ENCODE measurements at places on chromosomes 2 and 18.

DNA sequence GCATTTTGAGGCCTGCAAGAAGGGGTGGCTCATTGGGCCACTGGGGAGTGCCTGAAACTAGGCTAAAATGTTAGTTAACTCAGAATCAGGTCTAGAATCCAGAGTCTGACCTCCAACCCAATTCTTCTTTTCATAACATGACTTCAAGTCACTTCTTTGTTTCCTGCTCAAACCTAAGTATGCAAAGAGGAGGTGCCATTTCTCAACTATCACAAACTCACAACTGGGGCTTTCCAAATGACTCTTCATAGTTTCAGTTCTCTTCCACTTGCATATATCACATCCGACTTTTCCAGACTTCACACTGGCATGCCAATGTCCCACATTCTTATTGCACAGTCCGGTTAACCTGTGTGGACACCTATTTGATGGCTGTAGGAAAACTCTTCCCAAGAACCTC is 211.6 kb downstream of the TCF4 start:
- no peak for DNase-seq

DNA sequence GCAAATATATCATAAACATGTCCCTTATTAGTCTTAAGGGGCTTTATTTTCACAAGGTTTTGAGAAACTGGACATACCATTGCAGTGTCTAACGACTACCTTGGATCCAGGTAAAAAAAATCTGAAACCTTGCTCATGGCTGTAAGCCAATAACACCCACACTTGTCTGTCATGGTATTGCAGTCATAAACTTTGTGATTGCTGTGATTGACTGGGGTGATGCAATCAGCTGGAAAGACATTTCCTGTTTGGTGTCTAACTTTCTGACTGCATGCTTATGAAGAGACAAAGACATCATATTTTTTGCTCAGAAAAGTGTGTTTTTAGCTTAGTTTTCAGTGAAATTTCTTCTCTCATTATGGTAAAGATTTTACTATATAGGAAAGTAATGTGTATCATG is 635.0 kb downstream of the TSN start:
- DNase-seq: peak; percentile 64

- DNase-seq: peak; percentile 23
These were observed 1.1 kb upstream of the SPAST start for GRCh38 chr2:32061973-32062861.

DNA sequence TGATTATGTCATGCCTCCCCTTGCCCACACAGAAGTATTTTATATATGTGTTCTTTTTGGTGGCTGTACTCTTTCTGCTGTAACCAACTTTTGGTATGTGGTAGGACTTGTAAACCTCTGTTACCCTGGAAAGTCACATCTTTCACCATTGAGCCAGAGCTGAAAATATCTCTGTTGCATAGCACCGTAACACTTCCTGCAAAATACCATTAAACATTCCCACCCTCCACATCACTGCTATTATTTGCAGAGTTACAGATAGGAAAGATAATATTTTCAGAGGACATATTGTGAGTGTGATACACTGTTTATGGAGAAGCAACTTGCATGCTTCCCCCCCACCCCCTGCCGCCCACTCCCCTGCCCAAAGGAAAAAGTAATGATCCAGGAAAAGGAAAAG is 44.8 kb downstream of the CAB39 start:
- DNase-seq: no peak

- no peak for DNase-seq
These were observed 223.6 kb upstream of the GULP1 start for GRCh38 chr2:188068093-188068492.

GRCh38 chr2:223681125-223681524 is 79.0 kb upstream of the SCG2 start:
- peak; percentile 16 for DNase-seq

- DNase-seq: no peak
These were observed 17.0 kb upstream of the OTOF start for GRCh38 chr2:26494891-26495290.

GRCh38 chr18:71485611-71486010 is 1058.5 kb downstream of the CBLN2 start:
- DNase-seq: no peak

DNA sequence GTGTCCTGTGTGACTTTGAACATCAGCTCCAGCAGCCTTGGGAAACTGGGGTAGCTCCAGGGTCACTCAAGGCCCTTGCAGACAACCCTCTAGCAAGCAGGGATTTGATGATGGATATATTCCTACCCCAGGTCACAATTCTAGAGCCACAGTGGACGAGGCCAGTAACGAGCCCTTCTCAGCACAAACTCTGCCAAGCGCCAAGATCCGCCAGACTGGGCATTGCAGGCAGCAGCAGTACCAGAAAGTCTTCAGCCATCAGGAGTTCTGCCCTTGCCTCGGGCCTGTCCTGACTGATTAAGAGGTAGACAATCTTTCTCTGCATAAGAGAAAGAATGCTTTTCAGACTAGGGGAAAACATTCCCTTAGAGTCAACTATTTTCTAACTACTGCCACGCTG is 259.1 kb downstream of the FBXO15 start:
- DNase-seq: no peak

DNA sequence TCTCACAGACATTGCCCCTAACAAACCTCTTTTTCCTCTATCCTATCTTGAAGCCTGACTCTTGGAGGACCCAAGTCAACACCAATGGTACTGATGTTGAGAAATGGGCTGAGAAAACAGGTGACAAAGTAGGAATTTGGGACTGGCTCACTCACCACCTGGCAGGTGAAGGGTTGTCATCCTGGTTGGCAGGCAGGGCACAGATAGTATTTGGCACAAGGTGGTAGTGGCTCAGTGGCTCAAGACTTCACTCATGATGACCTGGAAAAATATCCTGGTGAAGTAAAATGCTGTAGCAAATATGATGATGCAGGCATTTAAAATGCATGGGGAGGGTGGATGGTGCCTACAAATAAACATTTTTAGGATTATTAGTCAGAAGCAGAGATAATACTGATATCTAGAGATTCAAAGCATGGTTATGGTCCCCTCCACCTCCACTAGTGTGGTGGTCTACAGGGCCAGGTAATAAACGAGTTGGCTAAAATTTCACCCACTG is 38.0 kb upstream of the GLS start:
- DNase-seq: no peak

- no peak for DNase-seq
These were observed 135.3 kb downstream of the INSIG2 start for GRCh38 chr2:118223511-118223991.

DNA sequence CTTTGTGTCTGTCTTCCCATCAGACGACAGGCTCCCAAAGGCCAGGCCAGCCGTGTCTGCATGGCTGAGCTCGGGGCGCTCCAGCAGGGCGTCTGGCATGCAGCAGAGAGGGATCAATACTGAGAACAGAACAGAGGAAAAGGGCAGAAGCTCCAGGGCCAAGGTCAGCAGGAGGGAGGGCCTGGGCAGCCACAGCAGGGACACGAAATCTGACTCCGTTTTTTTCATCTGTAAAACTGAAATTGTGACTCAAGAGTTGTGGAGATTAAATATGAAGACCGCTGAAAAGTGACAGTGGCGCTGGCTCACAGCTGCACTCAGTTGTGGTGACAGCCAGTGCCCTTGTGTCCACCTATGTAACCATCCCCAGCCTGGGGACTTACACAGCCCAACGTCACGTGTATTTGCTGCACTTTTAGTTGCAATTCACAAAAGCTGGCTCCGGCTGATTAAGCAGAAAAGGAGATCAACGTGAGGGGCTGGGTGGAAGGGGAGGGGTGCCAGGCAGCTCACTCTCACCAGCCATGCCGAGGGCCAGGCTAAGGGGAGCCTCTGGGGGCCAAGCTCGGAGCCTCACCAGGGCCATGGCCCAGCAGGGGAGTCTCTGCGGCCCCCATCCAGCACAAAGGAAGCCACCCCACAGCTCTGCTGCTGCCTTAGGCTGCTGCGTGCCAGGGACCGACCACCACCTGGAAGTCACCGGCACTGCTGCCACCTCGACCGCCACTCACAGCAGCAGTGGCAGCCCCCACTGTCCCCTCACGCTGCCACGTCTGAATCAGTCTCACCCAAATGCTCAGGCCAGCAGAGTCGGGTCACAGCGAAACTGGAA is 74.7 kb downstream of the EIPR1 start:
- DNase-seq: no peak

- DNase-seq: no peak
These were observed 126.2 kb downstream of the FSHR start for GRCh38 chr2:49028101-49028500.

DNA sequence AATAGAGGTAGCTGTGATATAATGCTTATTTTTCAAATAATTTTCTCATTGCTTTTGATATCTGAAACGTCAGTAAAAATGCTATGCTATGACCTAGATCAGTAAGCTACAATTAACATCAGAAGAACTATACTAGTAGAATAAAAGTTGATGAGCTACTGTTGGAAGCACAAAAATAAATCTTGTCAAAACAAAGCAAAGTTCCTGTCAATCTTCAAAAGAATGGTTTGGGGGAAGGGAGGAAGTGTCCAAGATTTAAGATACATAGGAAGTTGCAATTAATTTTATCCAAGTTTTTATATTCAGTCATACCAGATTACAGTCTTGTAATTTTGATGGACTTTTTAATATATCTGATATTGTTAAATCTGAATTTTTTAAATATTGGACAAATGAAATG is 19.2 kb downstream of the IRS1 start:
- no peak for DNase-seq

GRCh38 chr2:43484323-43484930 is 111.4 kb downstream of the THADA start:
- DNase-seq: peak; percentile 27

- DNase-seq: no peak
These were observed 14.5 kb downstream of the EPAS1 start for GRCh38 chr2:46311651-46312223.

GRCh38 chr2:138421971-138422335 is 79.6 kb upstream of the SPOPL start:
- DNase-seq: peak; percentile 75

DNA sequence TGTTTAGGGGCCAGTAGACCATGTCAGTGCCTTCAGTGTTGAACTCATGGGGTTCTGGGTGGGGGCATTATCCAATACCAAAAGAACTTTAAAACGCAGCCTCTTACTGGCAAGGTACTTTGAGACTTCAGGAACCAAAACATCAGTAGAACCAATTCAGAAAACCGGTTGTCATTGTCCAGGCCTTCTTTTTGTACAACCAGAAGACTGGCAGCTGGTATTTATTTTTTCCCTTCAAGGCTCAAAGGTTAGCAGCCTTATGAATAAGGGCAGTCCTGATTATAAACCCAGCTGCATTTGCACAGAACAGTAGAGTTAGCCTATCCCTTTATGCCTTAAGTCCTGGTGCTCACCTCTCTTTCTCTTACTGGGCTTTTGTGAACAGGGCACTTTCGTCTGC is 113.8 kb upstream of the EML6 start:
- DNase-seq: no peak

DNA sequence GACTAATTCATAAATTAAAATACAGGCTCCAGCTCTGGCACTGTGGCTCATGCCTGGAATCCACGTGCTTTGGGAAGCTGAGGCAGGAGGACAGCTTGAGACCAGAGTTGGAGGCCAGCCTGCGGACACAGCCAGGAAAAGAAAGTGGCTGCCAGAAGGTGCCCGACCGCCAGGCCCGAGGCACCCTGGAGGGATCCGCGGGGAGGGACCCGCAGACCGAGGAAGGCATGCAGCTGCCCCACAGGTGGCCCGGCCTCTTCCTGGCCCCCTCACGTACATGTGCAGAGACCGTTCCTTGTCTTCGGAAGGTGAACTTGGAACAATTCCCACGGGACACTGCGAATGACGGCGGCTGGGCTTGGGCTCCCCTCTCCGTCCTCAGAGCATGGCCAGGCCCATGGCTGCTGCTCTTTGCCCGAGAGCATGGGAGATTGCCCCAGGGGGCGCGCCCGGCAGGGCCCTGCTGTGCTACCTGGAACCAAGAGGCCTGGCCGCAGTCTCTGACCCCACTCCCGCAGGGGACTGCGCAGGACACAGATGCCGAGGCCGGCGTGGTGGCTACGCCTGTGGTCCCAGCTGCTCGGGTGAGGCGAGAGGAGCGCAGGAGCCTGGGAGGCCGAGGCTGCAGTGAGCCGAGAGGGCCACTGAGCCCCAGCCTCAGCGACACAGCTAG is 55.6 kb upstream of the IMP4 start:
- DNase-seq: no peak

DNA sequence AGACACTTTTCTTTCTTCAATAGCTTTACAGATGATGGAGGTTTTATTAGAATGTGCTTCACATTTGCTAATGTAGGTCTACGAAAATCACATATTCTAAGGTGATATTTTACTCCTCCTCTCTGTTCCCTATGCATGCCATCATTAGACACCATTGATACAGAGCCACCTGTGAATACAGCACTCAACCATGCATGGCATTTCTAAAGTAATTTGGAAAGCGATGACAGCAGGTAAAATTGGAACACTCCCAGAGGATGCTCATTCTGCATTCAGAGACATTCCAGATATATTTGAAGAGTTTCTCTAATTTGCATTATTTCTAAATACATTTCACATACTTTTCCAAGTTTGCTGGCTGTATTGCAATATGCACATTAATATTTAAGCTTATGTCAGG is 65.3 kb upstream of the RIT2 start:
- no peak for DNase-seq

- no peak for DNase-seq
These were observed 85.6 kb upstream of the TAF1B start for GRCh38 chr2:9757501-9758264.

DNA sequence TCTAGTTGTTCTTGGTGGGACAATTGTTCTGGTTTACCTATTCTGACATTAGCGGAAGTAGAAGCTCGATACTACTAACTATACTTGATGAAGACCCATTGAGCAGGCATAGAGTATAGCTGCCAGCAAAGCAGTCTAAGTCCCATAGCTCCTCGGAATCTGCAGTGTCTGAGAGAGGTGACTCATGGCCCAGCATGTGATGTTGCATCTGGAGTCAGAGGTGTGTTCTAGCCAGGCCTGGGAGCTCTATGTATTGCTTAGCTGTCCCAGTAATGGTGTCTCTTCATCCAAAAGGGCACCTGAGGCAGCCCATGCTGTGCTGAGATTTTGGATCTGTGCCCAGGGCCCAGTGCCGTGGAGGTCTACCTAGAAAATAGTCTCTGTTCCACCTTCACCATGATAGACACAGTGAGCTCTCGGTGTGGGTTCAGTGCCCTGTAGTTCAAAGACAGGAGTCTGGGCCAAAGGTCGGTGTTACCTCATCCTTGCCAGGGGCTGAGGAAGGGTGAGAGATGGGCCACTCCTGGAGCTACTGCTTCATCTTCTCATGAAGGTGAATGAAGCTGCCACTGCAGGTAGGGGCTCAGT is 47.3 kb downstream of the MEX3C start:
- no peak for DNase-seq
